ENCODE measurements at places on chromosomes 12 and 14. TPM values are rescaled to one million over a fixed set of nuclear protein-coding genes. Genes with fewer than 3 reads are reported as not detected.

DNA sequence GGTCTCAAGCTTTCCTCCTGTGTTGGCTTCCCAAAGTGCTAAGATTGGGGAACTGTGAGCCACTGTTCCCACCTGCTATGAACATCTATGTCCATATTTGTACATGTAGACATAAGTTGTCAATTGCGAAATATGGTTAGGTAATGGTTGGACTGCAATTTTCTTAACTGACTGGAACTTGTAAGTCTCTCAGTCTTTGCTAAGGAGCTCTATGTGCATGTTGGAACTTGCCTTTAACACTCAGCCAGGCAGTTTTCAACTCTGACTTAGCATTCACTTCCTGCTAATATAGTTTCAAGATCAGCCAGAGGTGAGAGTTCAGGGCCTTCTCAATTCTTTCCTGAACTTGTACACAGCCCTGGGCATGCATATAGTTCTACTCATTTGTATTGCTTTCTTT is 44.5 kb upstream of the EEA1 start:
- H3K36me3 ChIP-seq, result no peaks in the 10 kb centered on the region
- no peak overlapping the region for H3K4me3 ChIP-seq
- H3K4me1 ChIP-seq, result no peaks in the 10 kb centered on the region
- no peak for DNase-seq
- H3K27ac ChIP-seq, result no peak overlapping the region

DNA sequence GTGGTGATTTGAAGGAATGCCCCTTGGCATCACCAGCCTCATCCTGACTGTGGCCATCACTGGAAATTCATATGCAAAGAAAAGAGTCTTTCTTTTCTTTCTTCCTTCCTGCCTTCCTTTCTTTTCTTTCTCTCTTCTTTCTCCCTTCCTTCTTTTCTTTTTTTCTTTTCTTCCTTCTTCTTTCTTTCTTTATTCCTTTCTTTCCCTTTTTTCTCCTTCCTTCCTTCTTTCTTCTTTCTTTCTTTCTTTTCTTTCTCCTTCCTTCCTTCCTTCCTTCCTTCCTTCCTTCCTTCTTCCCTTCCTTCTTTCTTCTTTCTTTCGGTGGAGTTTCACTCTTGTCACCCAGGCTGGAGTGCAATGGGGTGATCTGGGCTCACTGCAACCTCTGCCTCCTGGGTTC is 58.0 kb upstream of the TMEM132D start:
- H3K36me3 ChIP-seq, result no peaks in the 10 kb centered on the region
- no peak for DNase-seq
- no peak overlapping the region for H3K4me3 ChIP-seq
- no peaks in the 10 kb centered on the region for H3K4me1 ChIP-seq

DNA sequence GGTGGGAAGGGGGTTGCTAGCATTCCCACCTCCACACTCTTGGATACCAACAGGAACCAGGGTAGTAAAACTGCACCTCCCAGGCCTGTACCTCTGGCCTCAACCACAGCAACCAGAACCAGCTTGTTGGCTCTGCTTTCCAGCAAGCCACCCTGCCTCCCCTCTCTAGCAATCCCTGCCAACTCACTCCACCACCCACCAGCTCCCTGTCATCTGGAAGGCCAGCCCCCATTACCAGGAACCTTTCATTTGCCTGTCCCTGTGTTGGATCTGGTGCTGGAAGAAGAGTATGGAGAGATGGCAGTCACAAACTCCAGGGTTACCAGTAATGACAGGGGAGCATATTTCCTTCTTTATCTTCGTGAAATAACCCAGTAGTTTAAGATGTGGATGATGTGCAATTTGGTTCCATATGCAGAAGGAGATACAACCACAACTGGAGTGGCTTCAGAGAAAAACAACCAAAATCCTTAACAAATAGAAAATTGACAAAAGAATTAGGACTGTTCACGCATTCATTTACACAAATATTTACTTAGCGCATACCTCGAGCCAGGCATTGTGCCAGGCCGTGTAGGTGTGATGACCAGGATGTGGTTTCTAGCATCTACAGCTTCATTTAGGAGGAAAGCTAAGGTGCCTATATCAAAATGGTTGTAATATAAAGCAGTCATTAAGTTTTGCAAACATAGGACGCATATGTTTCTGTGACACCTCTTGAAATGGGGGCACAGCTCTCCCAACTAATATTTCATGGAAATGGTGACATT is 3.4 kb downstream of the B4GALNT3 start:
- DNase-seq, result peak; percentile 11
- H3K27ac ChIP-seq, result no peak overlapping the region
- H3K36me3 ChIP-seq, result no peaks in the 10 kb centered on the region
- H3K4me3 ChIP-seq, result no peak overlapping the region

- DNase-seq, result no peak
- no peak overlapping the region for H3K27ac ChIP-seq
- no peaks in the 10 kb centered on the region for H3K4me1 ChIP-seq
Measured at GRCh38 chr14:82153689-82154088, 620.0 kb upstream of the SEL1L start.

DNA sequence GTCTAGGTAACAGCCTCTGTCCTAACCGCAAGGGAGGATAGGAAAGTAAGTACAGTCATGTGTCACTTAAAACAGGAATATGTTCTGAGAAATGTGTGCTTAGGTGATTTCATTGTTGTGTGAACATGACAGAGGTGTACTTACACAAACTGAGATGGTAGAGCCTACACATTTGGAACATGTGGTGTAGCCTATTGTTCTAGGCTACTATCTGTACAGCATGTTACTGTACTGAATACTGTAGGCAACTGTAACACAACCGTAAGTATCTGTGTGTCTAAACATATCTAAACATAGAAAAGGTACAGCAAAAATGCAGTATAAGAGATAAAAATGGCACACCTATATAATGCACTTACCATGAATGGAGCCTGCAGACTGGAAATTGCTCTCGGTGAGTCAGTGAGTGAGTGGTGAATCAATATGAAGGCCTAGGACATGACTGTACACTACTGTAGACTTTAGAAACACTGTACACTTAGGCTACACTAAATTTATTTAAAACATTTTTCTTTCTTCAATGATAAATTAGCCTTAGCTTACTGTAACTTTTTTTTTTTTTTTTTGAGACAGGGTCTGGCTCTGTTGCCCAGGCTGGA is 13.2 kb upstream of the MDM2 start:
- no peak overlapping the region for H3K27ac ChIP-seq
- no peaks in the 10 kb centered on the region for H3K27me3 ChIP-seq
- no peaks in the 10 kb centered on the region for H3K4me1 ChIP-seq
- no peaks in the 10 kb centered on the region for H3K36me3 ChIP-seq
- DNase-seq, result no peak

GRCh38 chr12:15307079-15307478 is 15.2 kb upstream of the PTPRO start:
- no peaks in the 10 kb centered on the region for H3K36me3 ChIP-seq
- H3K4me3 ChIP-seq, result no peak overlapping the region
- H3K4me1 ChIP-seq, result no peaks in the 10 kb centered on the region
- H3K27me3 ChIP-seq, result no peaks in the 10 kb centered on the region
- DNase-seq, result no peak

- H3K27ac ChIP-seq, result no peak overlapping the region
- H3K4me1 ChIP-seq, result no peaks in the 10 kb centered on the region
- H3K4me3 ChIP-seq, result no peak overlapping the region
- DNase-seq, result no peak
Measured at GRCh38 chr12:65308006-65308405, 29.5 kb downstream of the MSRB3 start.

GRCh38 chr12:16389594-16389993 is 42.1 kb downstream of the MGST1 start:
- H3K4me3 ChIP-seq, result no peak overlapping the region
- no peaks in the 10 kb centered on the region for H3K4me1 ChIP-seq
- no peak overlapping the region for H3K27ac ChIP-seq
- H3K27me3 ChIP-seq, result no peaks in the 10 kb centered on the region
- H3K36me3 ChIP-seq, result no peaks in the 10 kb centered on the region
- DNase-seq, result no peak

GRCh38 chr12:71536939-71537622 is 97.5 kb downstream of the LGR5 start:
- no peaks in the 10 kb centered on the region for H3K36me3 ChIP-seq
- H3K4me3 ChIP-seq, result no peak overlapping the region
- DNase-seq, result no peak
- no peaks in the 10 kb centered on the region for H3K27me3 ChIP-seq
- H3K27ac ChIP-seq, result no peak overlapping the region

DNA sequence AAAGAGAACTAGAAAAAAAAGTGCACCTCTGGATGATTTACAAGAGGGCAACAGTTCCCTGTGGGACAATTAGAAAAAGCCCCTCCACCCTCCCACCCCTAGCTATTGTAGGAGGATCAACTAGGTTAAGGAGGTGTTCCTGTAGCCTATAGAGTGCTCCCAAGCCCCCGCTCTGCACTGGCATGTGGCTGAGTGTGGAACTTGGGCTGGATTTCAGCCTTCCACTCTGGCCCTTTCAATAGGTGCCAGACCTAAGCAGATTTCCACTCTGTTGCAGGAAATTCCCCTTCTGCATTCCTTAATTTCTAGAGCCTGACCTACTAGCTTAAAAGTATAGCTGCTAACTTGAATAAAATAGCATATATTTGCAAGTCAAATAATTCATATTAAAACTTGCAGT is 2.8 kb downstream of the NFATC4 start:
- peaks cover 20% of the 10 kb centered on the region for H3K27me3 ChIP-seq
- no peak for DNase-seq
- peaks cover 27% of the 10 kb centered on the region for H3K4me1 ChIP-seq
- no peak overlapping the region for H3K4me3 ChIP-seq
- no peaks in the 10 kb centered on the region for H3K36me3 ChIP-seq
- H3K27ac ChIP-seq, result no peak overlapping the region

- peaks cover 34% of the 10 kb centered on the region for H3K4me1 ChIP-seq
- no peaks in the 10 kb centered on the region for H3K27me3 ChIP-seq
- H3K36me3 ChIP-seq, result peaks cover 10% of the 10 kb centered on the region
- H3K27ac ChIP-seq, result no peak overlapping the region
- H3K4me3 ChIP-seq, result no peak overlapping the region
- no peak for DNase-seq
Measured at GRCh38 chr14:70665448-70666360, 24.0 kb downstream of the TTC9 start.

DNA sequence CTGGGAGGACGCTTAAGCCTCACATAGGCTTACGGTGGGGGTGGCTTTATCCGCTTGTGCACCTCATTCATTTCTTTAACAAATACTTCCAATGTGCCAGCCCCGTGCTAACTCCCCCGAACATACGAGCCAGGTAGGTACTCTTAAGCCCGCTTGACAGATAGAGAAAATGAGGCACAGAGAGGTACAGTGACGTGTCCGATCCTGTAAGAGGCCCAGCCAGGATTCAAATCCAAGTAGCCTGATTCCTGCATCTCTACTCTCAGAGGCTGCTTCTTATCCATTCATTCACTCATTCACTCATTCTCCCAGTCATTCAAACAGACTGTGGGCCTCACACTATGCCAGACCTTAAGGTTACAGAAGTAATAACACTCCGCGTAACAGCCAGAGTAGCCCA is 477 bp downstream of the OAS3 start:
- H3K4me3 ChIP-seq, result peak overlapping the region; percentile 84
- peaks cover 35% of the 10 kb centered on the region for H3K4me1 ChIP-seq
- no peaks in the 10 kb centered on the region for H3K36me3 ChIP-seq
- no peak for DNase-seq

DNA sequence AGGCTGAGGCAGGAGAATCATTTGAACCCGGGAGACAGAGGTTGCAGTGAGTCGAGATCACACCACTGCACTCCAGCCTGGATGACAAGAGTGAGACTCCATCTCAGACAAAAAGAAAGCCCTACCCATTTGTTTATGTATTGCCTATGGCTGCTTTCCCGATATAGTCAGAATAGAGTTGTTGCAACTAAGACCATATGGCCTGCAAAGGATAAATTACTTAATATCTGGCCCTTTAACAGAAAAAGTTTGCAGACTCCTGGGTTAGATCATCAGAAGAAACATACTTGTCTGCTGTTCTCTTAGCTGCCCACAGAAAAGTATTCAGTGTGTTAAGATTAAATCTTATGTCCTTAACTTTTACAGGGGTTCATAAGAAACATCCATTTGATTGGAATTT is 122.4 kb upstream of the VASH1 start:
- no peaks in the 10 kb centered on the region for H3K4me1 ChIP-seq
- no peak overlapping the region for H3K4me3 ChIP-seq
- H3K36me3 ChIP-seq, result no peaks in the 10 kb centered on the region
- no peaks in the 10 kb centered on the region for H3K27me3 ChIP-seq
- no peak overlapping the region for H3K27ac ChIP-seq

DNA sequence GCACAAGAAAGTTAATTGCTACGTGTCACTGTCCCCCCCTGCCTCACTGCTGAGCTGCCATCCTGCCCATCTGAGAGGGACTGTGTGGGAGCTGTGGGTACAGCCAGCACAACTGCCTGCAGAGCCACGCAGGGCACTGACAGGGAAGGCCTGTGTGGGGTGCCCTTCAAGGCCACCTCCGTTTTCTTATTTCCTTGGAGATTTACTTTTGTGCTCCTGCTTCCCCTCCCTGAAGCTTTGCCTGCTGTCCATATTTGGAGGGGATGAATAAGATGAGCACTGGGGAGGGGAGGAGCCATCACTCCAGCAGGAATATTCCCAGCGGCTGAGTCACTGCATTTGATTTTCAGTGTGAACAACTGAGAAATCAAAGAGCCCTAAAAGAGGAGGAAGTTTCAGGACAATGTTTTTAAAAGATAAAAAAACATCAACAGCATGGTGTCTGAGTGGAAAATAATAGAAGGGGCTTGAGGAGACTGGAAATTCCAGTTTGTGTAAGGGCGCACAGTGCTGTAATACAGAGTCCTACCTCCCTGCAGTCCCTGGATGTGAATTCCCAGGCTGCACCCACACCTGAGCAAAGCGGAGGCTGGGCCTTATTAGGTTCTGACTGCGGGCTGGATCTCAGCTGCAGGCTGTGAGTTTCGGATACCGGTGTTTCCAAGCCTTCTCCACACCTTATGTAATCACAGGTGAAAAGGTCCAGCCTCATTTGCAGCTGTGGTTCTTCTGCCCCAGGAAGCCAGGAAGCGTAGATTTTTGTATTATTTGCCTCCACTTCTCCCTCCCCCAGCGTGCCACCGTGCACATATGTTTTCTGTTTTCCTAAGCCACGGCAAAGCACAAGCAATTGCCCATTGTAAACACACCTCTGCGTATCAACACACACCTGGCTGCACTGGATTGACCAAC is 192.6 kb upstream of the BCL2L14 start:
- H3K36me3 ChIP-seq, result no peaks in the 10 kb centered on the region
- no peaks in the 10 kb centered on the region for H3K27me3 ChIP-seq
- H3K4me1 ChIP-seq, result peaks cover 30% of the 10 kb centered on the region
- no peak overlapping the region for H3K4me3 ChIP-seq
- DNase-seq, result no peak

The SLC10A1 gene
- not detected for total RNA-seq

The LRRC10 gene
- not detected for total RNA-seq

The MMP17 gene
- 0.32 TPM for total RNA-seq

The FGD6 gene
- total RNA-seq, result 0.70 TPM

The LIN7A gene
- not detected for total RNA-seq

The CAPZA3 gene
- not detected for total RNA-seq

The FAM161B gene
- 5.8 TPM for total RNA-seq

The PLBD1 gene
- total RNA-seq, result 0.67 TPM

The BHLHE41 gene
- 0.20 TPM for total RNA-seq
